ENCODE measurements at places on chromosomes 3 and 15.

DNA sequence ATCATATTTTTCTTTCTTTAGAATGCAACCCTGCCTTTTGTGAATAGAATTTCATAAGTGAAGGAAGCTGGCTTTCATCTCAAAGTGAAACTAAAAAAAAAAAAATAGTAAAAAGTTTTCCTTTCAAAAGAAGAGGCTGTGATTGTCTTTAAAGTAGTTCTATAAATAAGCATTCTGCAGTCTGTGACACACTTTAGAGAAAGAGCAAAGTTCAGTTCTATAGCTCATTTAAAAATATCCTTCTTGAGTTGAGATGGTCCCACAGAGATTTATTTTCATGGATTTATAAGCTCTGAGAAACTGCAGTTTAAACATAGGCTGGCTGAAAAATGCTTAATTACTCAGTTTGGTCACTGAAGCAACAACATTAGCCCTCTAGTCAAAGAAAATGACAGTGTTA lies 36.1 kb upstream of the CNTN6 start:
- DNase-seq: no peak

- no peak for DNase-seq
Measured at GRCh38 chr3:139533781-139534454, 5.6 kb downstream of the RBP1 start.

DNA sequence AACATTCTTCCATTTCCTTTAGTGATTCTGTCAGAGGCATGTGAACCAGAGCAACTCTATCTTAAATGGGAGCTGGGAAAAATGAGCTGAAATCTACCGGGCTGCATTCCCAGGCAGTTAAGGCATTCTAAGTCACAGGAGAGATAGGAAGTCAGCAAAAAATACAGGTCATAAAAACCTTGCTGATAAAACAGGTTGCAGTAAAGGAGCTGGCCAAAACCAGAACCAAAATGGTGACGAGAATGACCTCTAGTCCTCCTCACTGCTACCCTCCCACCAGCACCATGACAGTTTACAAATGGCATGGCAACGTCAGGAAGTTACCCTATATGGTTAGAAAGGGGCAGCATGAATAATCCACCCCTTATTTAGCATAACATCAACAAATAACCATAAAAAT lies 66.4 kb downstream of the B3GALNT1 start:
- DNase-seq: no peak

DNA sequence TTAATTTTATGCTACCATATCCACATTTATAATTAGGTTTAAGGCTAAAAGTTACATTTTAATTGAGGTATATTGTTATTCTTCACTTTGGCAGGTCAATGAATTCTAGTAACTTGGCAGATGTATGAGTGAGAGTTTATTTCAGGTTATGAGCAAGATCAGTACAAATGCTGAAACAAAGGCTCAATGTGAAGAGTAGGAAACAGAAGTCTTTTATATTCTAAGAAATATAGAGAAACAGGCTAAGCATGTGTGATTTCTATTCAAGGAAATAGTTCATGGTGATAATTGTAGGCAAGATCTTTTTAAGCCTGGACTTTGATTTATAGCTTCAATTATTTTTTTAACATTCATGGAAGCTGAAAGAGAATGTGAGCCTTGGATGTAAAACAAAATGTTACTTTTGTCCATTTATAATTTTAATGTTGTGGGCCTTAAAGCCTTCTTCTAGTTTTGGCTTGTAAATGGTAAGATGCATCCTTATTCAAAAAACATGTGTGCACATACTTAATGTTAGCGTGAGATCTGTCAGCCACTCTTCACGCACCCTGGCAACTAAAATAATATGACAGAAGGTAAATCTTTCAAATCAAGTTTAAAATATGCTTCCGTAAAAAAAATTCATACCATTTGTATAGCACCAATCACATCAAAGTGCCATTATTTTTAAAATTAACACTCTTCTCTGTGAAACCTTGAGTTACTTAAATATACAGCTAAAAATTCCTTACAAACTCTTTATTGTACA lies 22.8 kb upstream of the OSTN start:
- DNase-seq: no peak

DNA sequence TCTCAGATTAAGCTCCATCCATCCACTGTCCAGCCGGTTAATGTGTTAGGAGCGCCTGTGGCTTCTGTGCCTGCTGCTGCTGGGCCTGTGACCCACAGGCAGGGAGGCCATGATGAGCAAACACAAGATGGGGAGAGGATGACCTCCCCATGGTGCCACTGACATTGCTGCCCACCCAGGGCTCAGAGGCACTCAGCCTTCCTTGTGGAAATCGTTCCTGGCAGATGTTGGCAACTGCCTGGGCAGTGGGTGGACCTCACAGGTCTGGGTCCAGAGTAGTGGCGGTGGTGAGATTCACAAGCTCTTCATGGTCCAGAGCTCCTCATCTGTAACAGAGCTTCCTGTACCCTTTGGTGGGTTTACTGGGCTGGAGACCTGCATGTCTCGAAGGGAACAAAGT lies 38.6 kb downstream of the SCN5A start:
- no peak for DNase-seq

- DNase-seq: no peak
Measured at GRCh38 chr3:149566292-149566975, 91.4 kb downstream of the WWTR1 start.

- no peak for DNase-seq
Measured at GRCh38 chr3:134658555-134658954, 7.7 kb upstream of the KY start.

DNA sequence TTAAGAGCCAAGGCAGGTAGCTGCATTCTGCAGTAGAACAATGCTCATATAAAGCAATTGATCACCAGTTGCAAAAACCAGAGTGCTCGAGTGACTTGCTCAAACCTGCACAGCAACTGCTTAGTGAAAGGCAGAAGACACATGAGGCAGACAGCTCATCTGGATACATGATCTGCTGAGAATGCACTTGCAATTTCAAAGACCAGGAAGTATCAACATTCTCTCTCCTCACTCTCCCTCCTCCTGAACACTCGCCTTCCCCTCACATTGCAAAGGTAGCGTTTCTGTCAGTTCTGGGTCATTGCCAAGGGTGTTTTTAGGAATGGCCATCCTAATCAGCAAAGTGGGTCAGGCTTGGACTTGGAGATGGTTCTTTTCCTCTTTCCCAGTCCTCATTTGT lies 61.0 kb downstream of the BFSP2 start:
- no peak for DNase-seq

DNA sequence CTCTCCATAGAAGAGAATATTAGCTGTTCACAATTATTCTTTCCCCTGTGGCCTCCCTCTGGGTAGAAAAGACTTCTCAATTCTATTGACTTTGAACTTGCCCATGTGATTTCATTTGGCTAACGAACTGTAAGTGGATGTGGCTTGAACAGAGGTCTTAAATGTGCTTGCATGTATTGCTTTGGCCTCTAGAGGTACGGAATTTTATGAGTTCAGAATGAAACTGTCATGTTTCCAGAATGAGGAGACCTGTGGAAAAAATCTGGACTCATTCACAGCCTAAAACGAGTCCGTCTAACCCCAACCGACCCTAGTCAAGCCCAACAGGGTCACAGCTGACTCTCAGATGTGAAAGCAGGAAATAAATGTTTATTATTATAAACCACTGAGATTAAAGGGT lies 596.7 kb upstream of the UBE2E2 start:
- DNase-seq: no peak

GRCh38 chr3:32616267-32616962 lies 45.8 kb upstream of the DYNC1LI1 start:
- DNase-seq: no peak

- no peak for DNase-seq
Measured at GRCh38 chr3:95926904-95927501, 887.4 kb upstream of the EPHA6 start.

- no peak for DNase-seq
Measured at GRCh38 chr3:104596551-104596950, 770.2 kb upstream of the ALCAM start.

DNA sequence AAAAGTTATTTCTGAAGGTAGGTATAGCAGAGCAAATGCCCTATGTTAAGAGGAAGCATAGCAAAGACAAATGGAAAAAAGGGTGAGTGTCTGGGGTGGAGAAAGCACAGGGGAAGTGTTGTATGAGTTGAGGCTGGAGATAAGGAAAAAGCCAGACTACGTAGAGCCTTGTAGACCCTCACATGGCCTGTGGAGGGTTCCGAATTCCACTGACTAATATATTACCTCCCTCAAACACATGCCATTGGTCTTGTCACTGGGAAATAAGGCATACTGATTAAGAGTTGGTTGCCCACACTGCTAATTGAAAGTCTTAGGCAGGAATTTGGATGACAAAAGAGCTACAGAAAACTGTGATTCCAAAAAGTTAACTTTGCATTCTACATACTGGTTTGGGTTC lies 65.2 kb downstream of the TRAT1 start:
- no peak for DNase-seq

DNA sequence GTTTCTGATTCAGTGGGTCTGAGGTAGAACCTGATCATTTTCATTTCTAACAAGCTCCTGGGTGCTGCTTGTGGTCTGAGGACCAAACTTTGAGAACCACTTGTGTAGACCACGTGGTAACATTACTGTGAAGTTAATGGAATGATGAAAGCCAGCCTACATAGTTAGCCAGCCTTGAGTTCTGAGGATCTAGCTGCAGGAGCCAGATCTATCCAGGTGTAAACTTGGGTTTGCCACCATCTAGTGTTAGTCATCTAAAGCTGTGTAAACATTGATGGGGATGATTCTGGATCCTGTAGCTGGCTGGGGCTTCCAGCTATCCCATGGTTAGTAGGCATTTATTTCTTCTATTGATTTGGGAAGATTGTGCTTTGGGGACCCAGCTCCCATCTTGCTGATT lies 170.0 kb downstream of the TMEM108 start:
- no peak for DNase-seq
